Melanocyte of skin (primary cell): ENCODE measurements at places on chromosomes 1 and 21. TPM values are rescaled to one million over a fixed set of nuclear protein-coding genes. Genes with fewer than 3 reads are reported as not detected.

The BSND gene
- total RNA-seq = not detected in 2 replicates

The TBX15 gene
- total RNA-seq = 0.73 TPM in 1 of 2 replicates, not detected in the other

The SPATA6 gene
- total RNA-seq = 12.0 and 15.0 TPM in 2 replicates

The AGTRAP gene
- 57.9 and 76.8 TPM in 2 replicates for total RNA-seq

The OR14K1 gene
- total RNA-seq = not detected in 2 replicates

The NCF2 gene
- total RNA-seq = under 0.01 TPM in 1 of 2 replicates, not detected in the other

The CD1E gene
- total RNA-seq = not detected in 2 replicates

The CFHR4 gene
- total RNA-seq = not detected in 2 replicates

The SPRR1B gene
- total RNA-seq = not detected in 2 replicates

The PLPPR5 gene
- under 0.01 and 0.15 TPM in 2 replicates for total RNA-seq

The FASLG gene
- not detected in 2 replicates for total RNA-seq

The DYNLT5 gene
- 0.73 and 2.4 TPM in 2 replicates for total RNA-seq

The NCAM2 gene
- 10.0 and 18.0 TPM in 2 replicates for total RNA-seq

The RXRG gene
- total RNA-seq = 14.3 and 24.4 TPM in 2 replicates

The LRRC38 gene
- total RNA-seq = not detected in 2 replicates

The ZFP69B gene
- 2.0 TPM in 2 replicates for total RNA-seq

The ABCA4 gene
- not detected in 2 replicates for total RNA-seq

The EXTL1 gene
- 3.4 and 22.9 TPM in 2 replicates for total RNA-seq

The CELSR2 gene
- total RNA-seq = 16.7 and 20.8 TPM in 2 replicates

The FCRL6 gene
- not detected in 2 replicates for total RNA-seq
